T1000 (cell line): ENCODE measurements at places on chromosomes 13 and 19.

GRCh38 chr19:1999856-2000515, 15.5 kb downstream of the BTBD2 start:
- DNase-seq = no peak

GRCh38 chr19:40253611-40254092, 27.2 kb upstream of the CCNP start:
- DNase-seq = no peak

GRCh38 chr19:21566073-21566472, 60.7 kb downstream of the ZNF429 start:
- no peak for DNase-seq

- no peak for DNase-seq
Measured at GRCh38 chr13:92315265-92315664, 911.3 kb upstream of the GPC6 start.

GRCh38 chr13:39976481-39976880, 321.0 kb downstream of the COG6 start:
- DNase-seq = no peak

- DNase-seq = no peak
Measured at GRCh38 chr13:38824342-38824741, 137.5 kb downstream of the FREM2 start.

- no peak for DNase-seq
Measured at GRCh38 chr13:64718116-64718515, 2512.0 kb downstream of the PCDH9 start.

GRCh38 chr19:40081411-40081810, 9.3 kb downstream of the ZNF780A start:
- no peak for DNase-seq

- DNase-seq = no peak
Measured at GRCh38 chr13:48489666-48490065, 43.2 kb downstream of the RCBTB2 start.

DNA sequence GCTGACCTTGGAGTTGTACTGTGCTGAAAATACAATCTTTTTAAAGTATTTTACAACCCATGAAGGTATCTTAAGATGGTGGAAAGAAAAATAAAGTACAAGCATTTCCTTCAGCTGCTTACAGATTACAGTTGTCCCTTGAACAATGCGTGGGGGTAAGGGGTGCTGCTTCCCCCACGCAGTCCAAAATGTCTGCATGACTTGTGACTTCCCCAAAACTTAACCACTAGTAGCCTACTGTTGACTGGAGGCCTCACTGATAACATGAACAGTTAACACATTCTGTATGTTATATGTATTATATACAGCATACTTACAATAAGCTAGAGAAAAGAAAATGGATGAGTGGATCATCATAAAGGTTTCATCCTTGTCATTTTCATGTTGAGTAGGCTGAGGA, 45.3 kb upstream of the ZNF599 start:
- no peak for DNase-seq

DNA sequence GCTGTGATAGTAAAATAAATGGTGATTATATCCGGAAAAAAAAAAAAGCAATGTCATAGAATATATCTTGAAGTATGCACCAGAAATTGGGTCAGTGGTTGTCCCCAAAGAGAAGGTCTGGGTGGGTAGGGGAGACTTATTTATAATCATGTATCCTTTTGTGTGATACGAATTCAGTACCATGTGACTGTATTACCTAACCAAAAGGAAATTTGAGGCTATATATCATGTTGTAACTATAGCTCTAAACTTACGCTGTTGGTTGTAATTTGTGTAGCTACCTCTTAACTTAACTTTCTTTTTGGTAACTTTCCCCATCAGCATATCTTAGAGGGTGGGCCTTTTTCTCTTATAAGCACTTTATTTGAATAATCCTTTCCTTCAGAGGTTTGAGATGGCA, 25.2 kb upstream of the KCTD4 start:
- DNase-seq = no peak

- DNase-seq = no peak
Measured at GRCh38 chr19:51531349-51532315, at the start of gene SIGLEC6. TSS of gene SIGLEC6 (minus strand) at chr19:51531670. CDS start at chr19:51531648, 22 bp downstream.

DNA sequence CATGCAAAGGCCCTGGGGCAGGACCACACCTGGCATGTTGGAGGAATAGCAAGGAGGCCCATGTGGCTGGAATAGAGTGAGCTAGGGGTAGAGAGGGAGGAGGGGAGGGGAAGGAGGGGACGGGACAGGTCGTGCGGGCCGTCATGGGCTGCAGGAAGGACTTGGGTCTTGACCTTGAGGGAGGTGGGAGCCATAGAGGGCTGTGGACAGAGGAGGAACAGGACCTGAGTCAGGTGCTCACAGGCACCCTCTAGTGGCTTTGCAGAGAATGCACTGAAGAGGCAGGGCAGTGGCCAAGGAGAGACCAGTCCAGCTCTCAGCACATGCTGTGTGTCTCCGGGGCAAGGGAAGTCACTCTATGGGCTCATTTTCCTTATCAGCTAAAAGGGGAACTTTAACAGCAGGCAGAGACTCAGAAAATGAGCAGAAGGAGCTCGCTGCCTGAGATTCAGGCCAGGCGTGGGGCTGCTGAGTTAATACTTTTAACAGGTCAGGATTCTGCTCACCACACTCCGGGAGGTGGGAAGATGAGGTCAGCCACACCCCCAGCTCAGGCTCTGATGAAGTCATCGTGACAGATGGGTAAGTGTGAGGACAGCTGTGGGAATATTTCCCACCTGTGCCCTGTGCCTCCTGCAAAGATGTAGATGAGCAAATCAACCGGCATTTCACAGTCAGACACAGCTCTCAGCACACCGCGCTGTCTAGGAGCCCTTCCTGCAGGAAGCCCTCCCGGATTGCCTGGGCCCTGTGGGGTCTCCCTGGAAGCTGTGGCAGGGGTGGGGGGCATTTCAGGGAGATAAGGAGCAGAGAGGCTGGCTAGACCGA, 6.0 kb upstream of the TNFAIP8L1 start:
- peak; percentile 51 for DNase-seq

DNA sequence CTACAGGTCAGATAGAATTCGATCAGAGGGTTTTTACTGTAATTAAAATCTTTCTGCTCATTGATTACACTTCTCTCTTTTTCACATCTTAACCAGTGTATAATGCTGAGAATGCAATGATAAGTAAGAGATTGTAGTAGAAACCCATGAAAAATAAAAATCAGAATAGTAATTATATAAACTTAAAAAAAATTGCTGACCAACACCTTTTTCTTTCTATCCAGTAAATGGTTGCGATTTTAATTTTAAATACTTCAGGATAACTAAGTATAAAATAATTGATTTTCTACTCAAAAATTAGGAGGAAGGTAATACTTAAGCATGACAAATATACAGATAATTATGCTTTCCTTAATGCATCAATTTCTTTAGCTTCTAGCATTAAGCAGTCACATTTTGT, 910.6 kb upstream of the GPC6 start:
- no peak for DNase-seq

- no peak for DNase-seq
Measured at GRCh38 chr19:30276011-30276882, 95.9 kb upstream of the ZNF536 start.

DNA sequence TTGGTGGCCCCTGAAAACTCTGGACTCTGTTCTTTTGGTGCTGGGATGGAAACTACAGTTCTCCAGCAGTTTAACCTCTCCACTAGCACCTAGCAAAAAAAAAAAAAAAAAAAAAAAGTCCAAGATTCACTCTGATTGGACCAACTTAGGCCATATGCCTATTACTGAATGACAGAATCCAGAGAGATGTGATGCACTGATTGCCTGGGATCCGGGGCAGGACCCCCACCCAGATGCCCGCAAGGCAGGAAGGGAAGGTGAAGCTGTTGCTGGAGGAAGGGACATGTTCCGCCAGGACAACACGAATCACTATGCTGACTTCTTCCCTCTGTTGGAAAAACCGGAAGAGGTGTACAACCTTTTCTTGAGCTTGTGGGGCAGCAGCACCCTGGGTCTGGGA, 152.5 kb upstream of the ZNF536 start:
- no peak for DNase-seq

- no peak for DNase-seq
Measured at GRCh38 chr19:45382426-45382825, 12.1 kb upstream of the ERCC2 start.

DNA sequence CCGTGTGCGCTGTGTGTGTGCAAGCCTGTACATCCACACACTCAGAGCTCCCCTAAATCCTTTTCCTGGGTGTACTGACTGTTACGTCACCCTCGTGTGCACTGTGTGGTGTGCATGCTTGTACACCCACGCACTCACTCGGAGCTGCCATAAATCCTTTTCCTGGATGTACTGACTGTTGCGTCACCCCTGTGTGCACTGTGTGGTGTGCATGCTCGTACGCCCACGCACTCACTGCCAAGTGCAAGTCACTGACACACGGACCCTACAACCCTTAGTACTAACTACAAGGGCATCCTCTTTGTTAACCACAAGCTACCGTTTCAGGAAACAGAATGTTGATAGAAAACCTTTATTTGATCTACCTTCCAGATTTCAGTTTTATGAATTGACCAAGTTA, 983.4 kb downstream of the EFNB2 start:
- DNase-seq = no peak

- DNase-seq = no peak
Measured at GRCh38 chr19:52296400-52296772, 583 bp upstream of the ZNF480 start.

DNA sequence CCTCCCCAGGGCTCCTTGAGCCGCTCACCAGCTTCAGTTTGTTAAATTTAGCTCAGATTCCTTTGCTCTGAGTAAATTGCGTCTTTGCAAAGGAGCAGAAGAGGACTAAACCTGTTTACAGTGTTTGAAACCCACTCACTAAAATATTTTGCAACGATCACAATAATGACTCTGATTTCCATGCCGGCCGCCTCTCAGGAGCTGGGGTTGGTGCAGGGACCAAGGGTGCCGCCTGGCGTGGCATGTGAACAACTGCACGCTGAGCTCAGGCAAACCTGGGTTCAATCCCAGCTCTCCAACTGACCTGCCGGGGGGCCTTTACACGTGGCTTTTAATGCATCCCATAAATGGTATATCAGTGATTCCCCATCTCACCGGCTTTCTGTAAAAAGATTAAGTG, 68.7 kb upstream of the CACNA1A start:
- no peak for DNase-seq

DNA sequence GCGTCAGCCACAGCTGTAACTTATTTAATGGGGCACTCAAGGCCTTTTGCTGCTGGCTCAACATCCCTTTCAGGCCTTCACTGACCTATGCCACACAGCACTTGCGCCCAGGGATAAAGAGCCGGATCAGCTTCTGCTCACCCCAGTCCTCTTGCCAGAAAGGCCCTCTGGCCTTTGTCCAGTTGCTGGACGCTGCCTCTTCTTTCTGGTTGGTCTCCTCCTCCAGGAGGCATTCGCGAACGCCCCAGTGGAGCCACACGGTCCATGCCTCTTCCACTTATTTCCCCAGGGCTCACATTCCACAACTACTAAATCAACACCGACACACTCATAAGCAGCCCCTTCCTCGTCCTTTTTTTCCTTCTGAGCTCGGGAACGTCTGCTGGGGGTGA, 3.7 kb upstream of the ZNF329 start:
- peak; percentile 56 for DNase-seq

DNA sequence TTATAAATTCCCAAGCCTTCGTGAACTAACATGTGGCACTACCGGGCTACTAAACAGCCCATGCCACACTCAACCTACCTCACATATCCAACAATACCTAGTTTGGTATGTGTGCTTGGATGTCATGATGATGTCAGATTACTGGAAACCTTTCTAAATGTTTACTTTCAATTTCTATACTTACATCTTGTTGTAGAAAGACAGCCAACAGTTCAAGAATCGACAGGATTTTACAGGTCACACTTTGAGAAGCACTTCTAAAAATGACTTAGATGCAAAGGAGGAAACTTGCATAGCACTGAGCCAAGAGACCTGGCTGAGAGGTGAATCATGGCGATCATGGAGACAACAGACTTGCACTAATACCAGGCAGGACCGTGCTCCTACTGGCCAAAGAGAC, 209.9 kb downstream of the COL4A1 start:
- no peak for DNase-seq

GRCh38 chr19:18119717-18120105, 22.1 kb downstream of the MAST3 start:
- DNase-seq = no peak

GRCh38 chr13:112069061-112069844, 2.3 kb downstream of the SOX1 start:
- DNase-seq = no peak

- no peak for DNase-seq
Measured at GRCh38 chr19:17156947-17157302, 58.2 kb upstream of the USE1 start.

- no peak for DNase-seq
Measured at GRCh38 chr19:2164020-2164998, 576 bp downstream of the DOT1L start.

DNA sequence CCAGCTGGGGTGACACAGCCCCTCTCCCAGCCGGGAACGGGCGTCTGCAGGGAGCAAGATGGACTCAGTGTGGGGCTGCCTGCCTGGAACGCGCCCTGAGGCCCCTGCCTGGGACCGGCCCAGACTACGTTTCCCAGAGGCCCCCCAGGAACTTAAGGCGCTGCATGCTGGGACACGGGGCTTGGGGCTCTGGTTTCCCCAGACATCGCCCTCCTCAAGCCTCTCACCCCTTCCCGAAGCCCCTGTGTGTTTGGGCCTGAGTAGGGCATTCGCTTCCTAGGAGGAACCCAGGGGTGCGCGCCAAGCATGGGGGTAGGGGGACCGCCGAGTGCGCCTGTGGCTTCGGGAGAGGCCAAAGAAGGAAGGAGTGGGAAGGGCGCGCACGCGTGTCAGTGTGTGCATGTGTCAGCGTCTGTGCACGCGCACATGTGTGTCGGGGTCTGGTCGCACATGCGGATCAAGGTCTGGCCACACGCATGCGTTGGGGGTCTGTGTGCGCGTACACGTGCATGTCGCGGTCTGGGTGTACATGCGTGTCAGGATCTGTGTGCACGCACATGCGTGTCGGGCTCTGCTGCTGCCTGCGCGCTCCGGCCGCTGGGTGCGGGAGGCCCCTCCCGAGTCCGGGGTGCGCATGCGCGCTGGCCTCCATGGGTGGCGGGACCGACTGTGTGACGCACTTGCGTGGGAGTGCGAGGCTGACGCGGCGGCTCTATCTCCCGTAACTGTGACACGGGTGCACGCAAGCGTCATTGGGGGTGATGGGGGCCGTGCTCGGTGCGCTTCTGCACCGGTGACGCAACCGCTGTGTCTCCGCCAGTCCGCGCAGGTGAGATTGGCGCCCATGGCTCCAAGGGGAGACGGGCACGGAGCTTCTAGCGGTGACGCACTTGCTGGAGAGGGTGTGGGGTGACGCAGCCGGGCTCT, 16.2 kb downstream of the ZNF331 start:
- DNase-seq = peak; percentile 65
